GM12878 (cell line): ENCODE measurements at places on chromosomes 1 and 21. TPM values are rescaled to one million over a fixed set of nuclear protein-coding genes. Genes with fewer than 3 reads are reported as not detected.
A peak's percentile ranks its signal among the peaks of the same experiment; 100 is the strongest.

GRCh38 chr1:151993084-151993733, 450 bp downstream of the S100A10 start:
- DNase-seq = no peak

GRCh38 chr1:234699795-234700665, 90.1 kb upstream of the IRF2BP2 start:
- peak; percentile 83 for DNase-seq

DNA sequence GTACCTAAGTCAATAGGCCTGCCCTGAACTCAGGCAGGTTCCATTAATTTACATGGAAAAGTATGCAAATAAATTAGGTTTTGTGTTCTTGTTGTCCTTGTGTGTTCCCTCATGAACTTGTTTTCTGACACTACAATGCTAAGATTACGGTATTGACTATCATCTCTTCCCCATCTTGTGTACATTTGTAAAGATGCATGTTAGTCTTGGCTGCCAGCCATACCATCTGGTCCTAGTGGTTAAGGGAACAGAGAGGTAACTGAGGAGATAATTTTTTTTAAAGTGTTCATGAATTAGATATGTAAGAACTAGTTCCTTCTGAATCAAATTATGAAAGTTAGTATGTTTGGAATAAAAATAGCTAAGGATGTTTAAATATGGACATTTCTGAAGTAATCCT, 167.6 kb upstream of the ADAMTS5 start:
- DNase-seq = no peak

- no peak for DNase-seq
These were observed 97.9 kb upstream of the RAB3GAP2 start for GRCh38 chr1:220370041-220370700.

DNA sequence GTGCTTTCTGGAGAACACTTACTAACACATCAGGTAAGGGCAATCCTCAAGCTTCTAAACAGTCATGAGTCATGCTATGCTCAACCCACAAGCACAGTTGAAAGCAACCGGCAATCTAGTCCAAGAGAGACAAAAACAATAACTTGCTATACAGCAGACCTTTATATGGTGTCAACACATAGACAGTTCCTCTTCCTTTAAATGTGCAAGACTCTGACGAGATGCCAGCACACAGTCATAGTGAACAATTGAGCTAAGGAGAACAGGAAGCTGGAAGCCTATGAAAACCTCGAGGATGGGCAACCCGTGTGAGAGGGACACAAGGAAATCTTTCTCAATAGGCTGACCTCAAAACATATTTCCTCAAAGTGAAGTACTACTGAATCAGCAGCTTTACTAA, 5.3 kb downstream of the ADIPOR1 start:
- no peak for DNase-seq

- DNase-seq = no peak
These were observed 8.3 kb upstream of the TRIM17 start for GRCh38 chr1:228424685-228425660.

DNA sequence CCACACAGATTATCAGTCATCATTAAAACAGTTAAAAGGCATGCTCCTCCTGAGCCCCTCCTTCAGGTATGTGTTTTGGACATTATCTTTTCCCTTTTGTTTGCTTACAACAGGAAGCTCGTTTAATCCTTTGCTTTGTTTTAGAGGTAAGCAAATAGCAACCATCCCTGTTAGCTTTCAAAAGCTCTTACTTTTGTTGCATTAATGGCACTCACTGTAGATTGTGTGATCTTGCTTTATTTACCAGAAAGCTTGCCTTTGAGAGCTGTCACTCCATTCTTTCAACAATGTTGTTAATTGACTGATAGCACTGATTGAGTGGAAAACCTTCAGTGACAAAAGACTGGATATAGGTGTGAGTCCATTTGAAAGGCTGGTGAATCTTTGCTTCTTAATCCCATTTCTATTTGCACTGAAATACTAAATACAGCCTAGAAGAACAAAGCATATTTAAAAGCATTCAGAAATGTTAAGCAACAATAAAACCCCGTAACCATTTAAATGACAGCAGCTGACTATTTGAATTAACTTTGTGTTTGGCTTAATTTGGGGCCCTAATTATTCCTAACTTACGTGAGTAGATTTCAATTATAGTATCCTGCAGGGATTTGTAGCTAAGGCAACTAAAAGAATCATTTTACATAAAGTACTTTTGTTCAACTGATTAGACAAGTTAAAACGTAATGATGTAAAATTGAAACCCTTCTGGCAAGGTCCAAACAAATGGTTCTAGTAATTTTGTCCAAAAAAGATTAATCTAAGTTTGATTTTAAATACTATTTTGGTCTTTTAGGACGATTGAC, 48.3 kb downstream of the ADGRL2 start:
- no peak for DNase-seq

DNA sequence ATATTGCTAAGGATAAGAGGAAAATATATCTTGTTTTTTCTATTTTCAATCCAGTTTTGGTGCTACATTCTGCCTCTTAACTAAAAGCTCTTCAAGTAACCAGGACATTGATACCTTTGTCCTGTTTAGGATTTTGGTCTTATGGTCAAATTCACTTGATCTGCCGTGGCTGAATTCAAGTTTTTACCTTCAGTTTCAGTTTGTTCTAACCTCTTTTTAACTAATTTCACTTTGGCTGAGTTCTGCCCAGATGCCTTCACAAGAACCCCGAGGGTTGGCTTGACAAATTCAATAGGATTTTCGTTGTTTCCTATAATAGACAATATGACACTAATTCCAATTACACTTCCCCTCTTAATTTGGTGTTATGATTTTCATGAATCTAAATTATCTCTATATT, 84.5 kb upstream of the C1orf21 start:
- DNase-seq = no peak

- DNase-seq = no peak
These were observed 19.1 kb downstream of the KLHL20 start for GRCh38 chr1:173733912-173734311.

DNA sequence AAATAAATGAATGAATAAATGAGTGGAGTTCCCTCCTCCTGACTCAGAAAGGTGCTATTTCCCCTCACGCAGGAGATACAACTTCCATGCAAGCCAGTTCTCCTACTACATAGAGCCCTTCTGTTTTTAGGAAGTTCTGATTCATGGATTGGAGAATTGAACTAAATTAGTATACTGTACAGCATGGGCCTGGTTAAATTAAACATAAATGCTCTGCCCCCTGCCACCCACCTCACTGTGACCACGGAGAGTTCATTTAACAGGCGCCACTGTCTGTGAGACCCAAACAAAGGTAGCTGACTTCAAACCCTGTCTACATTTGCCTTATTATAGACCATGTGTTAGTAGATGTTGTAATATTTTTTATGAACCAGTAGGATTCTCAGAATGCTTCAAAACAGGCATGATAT, 9.1 kb upstream of the IRF2BP2 start:
- DNase-seq = no peak

GRCh38 chr1:28087614-28088167, 719 bp downstream of the EYA3 start:
- DNase-seq = no peak

- no peak for DNase-seq
These were observed 171.5 kb downstream of the AJAP1 start for GRCh38 chr1:4825800-4826450.

GRCh38 chr1:30255111-30255724, 468.2 kb downstream of the MATN1 start:
- DNase-seq = no peak

DNA sequence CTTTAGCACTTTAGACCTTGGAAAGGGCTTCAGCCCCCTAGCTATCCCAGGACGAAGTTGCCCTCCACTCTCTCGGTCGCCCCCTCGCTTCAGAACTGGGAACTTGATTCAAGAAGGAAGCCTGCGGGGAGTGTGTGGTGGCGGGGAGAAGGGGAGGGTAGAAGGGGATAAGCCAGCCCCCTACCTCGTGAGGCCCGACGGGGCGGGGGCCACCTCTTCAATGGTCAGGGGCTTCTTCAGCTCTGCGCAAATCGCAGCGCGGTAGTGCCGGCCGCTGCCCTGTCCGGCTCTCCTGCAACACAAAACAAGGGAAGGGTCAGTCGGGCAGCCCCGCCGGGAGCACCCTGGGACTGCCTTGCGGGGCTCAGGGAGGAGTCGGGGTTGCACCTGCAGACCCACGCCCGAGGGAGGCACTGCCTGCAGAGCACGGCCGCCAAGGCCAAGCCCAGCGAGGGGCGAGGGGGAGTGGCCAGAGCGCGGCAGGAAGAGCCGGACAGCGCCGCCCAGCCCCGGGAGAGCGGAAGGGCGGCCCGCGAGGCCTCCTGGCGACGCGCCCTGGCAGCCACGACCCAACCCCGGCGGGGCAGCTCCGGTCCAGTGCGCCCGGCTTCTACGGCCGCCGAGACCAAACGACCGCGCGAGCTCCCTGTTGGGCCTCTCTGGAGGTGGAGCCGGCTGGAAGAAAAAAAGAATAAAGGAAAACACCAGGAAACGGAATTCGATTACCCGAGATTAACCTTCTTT, 56.2 kb upstream of the RASAL2 start:
- no peak for DNase-seq

- no peak for DNase-seq
These were observed 11.3 kb upstream of the RHEX start for GRCh38 chr1:206041640-206042039.

GRCh38 chr1:10522322-10522860, 47.6 kb downstream of the PEX14 start:
- no peak for DNase-seq

DNA sequence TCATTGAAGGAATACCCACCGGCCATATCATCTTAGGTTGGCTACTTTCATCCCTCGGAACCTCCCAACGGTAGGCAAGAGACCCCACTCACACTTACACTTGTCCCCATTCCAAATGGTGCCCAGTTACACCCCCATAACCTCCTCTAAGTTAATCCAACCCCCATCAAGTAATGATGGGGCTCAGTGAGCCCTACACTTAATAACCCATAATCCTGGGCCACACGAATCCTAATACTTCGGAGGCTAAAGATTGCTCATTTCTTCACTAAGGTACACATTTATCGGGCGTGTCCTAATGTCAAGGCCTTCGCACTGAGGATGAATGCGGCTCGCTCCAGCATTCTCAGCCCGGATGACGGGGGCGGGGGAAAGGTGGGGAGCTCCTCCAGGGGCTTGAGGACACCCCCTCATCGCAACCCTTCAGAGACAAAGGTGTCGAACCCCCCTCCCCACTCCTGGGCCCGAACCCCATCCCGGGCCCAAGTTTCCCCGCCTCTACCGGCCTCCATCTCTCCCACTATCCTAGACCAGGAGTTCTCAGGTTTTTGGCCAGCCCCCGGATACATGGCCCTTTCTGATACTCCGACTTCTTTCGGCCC, 435 bp downstream of the ILF2 start:
- DNase-seq = no peak

- DNase-seq = peak; percentile 58
These were observed 5.5 kb downstream of the MFSD2A start for GRCh38 chr1:39960431-39960958.

DNA sequence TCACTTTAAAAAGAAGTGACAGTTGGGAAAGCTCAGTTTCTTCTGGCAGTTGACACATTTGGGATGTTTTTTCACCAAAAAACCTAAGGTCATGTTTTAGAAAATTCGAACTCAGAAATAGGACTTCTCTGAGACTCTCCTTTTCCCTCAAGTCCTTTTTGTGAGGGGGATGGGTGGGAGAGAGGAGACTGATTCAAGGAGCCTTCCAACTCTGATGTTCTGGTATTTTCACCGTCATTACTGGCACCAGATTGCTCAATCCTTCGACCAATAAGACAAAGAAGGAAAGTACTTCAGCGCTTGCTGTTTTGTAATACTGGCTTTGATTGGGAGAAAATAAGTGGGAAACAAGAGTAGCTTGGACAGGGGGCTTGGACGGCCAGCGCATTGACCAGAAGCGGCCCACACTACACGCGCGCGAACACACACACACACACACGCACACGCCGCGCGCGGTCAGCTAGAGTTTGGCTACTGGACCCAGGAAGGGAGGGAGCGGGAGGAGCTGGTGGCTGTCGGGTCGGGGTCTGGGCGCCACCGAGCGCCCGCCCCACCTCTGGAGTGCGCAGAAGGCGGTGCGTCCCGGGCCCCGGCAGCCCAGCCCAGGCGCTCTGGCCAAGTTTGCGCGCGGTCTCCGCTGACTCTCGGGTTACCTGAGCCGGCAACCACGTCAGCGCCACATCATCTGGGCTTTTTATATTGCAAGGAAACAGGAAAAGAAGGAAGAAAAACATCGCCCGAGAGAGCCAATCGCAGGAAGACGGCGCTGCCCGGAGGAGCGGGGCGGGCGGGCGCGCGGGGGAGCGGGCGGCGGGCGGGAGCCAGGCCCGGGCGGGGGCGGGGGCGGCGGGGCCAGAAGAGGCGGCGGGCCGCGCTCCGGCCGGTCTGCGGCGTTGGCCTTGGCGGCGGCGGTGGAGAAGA, at the start of gene KCNK1:
KCNK1 (plus strand) TSS at position 855 of the 921 bp plus-strand sequence; CDS start at position 921, 66 bp downstream.
- DNase-seq = no peak

DNA sequence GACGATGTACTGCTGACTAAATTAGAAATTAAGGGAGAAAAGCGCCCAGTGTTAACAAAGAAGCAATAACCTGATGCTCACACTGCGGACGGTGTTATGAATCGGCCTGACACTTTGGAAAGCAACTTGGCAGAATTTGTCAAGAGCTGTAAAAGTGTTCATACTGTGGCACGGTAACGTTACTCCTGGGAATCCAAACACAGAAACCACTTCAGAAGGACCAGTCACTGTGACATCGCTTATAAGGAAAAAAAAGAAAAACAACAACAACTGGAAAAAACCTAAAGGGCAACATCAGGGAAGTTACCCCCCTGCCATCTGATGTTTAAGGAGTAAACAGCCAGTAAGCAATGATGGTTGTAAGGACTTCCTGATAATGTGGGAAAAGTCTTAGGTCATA, 27.7 kb downstream of the CAPZB start:
- no peak for DNase-seq

GRCh38 chr1:41498804-41499203, 14.3 kb upstream of the EDN2 start:
- no peak for DNase-seq

- no peak for DNase-seq
These were observed 29.4 kb upstream of the PRRC2C start for GRCh38 chr1:171455967-171456366.

GRCh38 chr1:24362982-24363614, 43.9 kb downstream of the GRHL3 start:
- no peak for DNase-seq

The CFHR1 gene
- not detected in 2 replicates for total RNA-seq

The UBE2U gene
- total RNA-seq = not detected in 2 replicates

The CSMD2 gene
- not detected in 2 replicates for total RNA-seq

The SLAMF9 gene
- not detected in 2 replicates for total RNA-seq

The LCE1E gene
- 1.0 and 3.7 TPM in 2 replicates for total RNA-seq

The IGSF5 gene
- total RNA-seq = not detected in 2 replicates

The LCE2C gene
- total RNA-seq = not detected in 2 replicates

The OR2T11 gene
- total RNA-seq = not detected in 2 replicates

The ZBTB8A gene
- total RNA-seq = 2.7 and 3.5 TPM in 2 replicates

The MRPL55 gene
- 47.6 and 54.9 TPM in 2 replicates for total RNA-seq

The IGSF3 gene
- 18.0 and 20.4 TPM in 2 replicates for total RNA-seq
